Colonic mucosa (tissue), 4 donors: ENCODE measurements at places on chromosomes 1 and 21. TPM values are rescaled to one million over a fixed set of nuclear protein-coding genes. Genes with fewer than 3 reads are reported as not detected.
A peak's percentile ranks its signal among the peaks of the same experiment; 100 is the strongest.

DNA sequence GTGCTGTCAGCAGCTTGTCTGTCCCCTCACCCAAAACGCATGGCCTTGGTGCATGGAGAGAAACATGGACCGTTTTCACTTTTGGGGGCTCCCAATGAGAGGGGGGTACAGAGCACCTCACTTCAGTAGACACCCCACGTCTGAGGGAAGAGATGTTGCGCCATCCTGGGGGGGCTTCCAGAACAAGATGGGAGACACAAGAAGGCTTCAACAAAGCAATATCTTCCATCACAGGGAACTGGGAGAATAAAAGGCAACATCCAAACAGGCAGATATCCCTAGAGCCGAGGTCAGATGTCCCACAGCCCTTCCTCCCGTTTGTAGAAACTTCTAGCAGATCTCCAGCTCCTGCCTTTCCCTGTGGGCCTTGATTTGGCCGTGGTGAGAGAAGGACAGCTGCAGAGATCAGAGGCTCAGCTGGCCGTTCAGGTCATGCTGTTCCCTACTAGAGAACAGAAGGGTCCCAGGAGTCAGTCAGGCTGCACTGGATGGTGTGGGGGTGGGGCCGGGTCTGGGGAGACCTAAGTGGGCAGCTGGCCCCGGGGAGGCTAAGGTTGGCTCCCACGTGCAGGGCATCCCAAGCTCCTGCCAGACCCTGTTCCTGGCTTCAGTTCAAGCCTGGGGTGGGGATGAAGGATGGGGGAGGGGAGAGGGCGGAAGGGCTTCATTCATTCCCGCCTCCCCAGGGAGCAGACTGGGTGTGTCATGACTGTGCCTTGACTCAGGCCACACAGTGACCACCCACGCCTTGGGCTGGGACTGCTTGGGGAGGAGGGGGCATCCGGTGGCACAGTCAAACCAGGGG lies 4.4 kb downstream of the PLOD1 start:
- no peak for DNase-seq

The RUNX3 gene
- 1.6 TPM for total RNA-seq

The GJA8 gene
- not detected for total RNA-seq

The MYOG gene
- total RNA-seq = not detected

The UBQLN4 gene
- total RNA-seq = 23.2 TPM

DNA sequence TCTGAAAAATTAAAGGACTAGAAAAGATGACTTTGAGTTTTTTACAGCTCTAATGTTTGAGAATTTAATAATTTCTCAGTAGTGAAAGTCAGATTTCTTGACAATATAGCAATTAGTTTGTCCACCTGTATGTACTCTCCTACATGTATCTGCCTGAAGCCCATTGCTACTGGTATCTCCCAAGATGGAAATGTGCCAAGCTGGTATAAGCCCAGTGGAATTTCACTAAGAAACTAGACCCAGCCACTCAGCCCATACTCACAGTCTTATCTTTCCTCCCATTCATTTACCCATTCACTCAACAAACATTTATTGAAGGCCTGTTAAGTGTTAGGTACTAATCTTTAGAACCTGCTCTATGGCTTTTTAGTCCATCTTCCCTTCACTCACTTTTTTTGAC lies 21.6 kb upstream of the TRIM45 start:
- DNase-seq = no peak

The TPTE gene
- not detected for total RNA-seq

The DNALI1 gene
- 1.9 TPM for total RNA-seq

DNA sequence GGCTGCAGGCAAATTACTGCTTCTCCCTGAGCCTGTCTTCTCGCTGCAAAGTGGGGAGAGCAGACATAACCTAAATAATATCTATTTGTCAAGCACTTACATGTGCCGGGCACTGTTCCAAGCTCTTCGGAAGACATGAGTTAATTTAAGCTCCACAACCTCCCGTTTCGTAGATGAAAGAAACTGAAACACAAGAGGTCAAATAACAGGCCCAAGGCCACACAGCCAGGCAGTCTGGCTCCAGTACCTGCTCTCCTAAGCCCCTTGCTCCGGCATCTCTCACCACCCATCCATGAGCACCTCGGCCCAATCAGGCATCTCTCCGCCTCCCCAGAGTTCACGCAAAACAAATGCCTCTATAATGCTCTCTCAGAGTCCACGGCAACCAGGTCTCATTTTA lies 65.4 kb downstream of the TAS1R2 start:
- no peak for DNase-seq

- no peak for DNase-seq
These were observed 25.3 kb downstream of the RRAGC start for GRCh38 chr1:38834221-38834782.

The NID1 gene
- 8.8 TPM for total RNA-seq

DNA sequence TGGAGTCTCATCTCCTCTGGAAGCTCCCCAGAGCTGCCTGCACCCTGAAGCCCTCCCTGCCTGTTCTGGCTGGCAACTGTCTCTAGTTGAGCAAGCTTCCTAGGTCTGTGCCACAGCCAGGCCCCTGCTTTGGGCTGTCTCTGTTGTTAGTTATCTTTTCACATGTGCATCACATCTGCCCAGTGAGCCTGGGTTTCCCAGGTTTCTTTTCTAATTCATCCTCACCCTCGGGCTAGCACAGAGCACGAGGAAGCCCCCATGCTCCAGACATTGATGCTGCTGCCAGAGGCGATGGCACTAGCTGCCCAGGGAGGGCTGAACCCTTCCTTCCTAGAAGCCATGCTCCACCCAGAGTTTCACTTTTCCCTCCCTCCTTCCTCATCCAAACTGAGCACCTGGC lies 27.2 kb downstream of the RASSF5 start:
- DNase-seq = no peak

The NR1I3 gene
- total RNA-seq = not detected

The C8B gene
- total RNA-seq = not detected

DNA sequence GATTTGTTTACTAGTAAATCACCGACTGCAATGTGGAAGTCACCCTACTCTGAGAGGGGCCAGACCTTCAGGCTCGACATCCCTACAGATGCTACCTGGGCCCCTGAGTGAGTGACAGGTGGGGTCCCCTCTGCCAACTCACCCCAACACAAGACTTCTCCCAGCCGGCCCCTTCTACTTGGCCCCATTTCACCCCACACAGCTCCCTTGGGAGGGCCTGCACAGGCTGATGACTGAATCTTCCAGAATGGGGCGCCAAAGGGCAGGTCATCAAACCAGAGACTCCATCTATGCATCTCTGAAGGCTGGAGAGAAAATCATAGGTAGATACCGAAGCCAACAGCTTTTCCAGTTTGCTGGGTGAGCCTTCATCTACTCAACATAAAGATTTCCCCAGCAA lies 9.4 kb upstream of the S100A8 start:
- DNase-seq = no peak

GRCh38 chr1:29632806-29633615 lies 396.7 kb downstream of the PTPRU start:
- DNase-seq = no peak

The SPRR3 gene
- not detected for total RNA-seq

DNA sequence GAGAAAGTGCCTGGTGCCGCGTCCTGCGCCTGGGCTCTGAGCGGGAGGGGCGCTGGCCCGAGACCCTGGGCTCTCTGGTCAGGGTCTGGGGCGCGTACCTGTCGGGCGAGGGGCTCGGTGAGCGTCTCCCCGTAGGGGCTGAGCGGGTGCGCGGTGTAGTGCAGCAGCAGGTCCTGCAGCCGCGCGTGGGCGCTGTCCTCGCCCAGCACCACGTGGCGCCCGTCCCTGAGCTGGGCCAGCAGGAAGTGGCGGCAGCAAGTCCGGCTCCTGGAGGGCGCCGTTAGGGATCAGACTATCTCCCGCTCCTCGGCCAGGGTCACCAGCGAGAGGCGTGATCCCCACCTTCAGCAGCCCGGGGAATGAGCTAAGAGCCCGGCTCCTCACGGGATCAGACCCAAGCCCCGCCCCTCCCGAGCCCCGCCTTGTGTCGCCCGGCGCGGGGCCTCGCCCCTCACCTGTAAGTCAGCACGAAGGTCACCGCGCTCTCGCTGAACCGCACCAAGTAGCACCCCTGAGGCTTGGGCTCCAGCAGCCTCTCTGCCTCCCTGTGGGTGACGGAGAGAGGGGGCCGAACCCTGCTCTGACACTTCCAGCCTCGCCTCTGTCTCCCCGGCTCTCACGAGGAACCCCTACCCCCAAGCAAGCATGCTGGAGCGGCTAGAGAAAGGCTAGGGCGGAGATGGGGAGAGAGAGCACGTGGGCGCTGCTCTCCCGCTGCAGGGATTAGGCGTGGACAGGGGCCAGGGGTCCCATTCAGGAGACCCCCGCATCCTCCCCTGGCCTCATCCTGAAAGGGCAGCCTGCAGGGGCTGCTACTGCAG lies 2.7 kb downstream of the SH2D2A start:
- peak; percentile 82 for DNase-seq

GRCh38 chr1:30169269-30169668 lies 554.1 kb downstream of the MATN1 start:
- DNase-seq = no peak

GRCh38 chr21:31671146-31671716 lies 11.7 kb downstream of the SOD1 start:
- no peak for DNase-seq

The PCP4 gene
- total RNA-seq = 6.5 TPM

The NUAK2 gene
- 21.2 TPM for total RNA-seq

DNA sequence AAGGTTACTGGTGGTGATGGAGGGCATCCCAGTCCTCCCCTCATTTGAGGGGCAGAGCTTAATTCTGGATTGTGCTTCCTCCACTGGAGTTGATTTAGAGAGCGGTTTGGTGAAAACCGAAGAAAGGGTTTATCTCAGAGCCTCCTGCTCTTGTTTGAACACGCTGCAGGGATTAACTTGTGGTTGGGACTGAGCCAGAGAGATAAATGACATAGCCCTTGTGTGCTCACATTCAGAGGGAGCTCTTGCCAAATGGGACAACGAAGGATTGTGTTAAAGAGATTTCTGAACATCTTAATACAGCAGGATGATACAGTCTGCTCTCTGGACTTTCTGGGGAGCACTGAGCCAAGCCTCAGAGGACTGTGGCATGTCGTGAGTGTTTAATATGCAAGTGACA lies 308.2 kb downstream of the DISC1 start:
- DNase-seq = peak; percentile 46

The ROR1 gene
- total RNA-seq = 5.1 TPM

GRCh38 chr21:44263221-44263760 lies 1.6 kb upstream of the DNMT3L start:
- no peak for DNase-seq
